ENCODE measurements at places on chromosomes 4 and X.

DNA sequence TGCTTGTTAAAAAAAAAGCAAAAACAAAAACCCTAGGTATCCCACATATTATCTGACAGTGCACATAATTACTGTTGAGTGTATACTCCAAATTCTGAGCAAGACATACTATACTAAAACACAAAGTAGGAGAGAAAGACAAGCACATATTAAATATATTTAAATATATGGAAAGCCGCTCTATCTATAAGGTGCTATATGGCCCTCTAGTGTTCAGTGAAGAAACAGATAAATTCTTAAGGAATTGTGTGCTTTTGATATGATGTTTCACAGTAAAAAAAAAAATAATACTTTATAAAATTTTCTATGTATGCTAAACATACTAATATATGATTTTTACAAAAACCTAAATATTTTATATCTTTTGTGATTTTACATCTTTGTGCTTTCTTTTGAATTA lies 137.8 kb downstream of the FBXW7 start:
- DNase-seq = no peak

DNA sequence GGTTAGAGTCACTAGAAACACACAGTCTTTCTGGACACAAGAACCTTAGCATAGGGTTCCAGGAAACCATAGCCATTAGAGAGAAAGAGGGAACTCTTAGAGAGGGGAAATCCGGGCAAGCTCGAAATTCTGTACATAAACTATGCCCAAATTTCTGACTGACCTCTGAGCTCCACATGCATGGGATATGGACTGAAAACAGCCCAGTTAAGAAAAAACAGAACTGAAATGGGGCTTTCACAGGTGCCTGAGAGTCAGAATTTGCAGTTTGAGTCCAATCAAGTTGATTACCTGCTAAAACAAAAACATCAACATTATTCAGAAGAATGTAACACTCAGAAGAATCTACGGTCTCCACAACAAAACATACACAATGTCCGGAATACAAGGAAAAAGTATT lies 13.1 kb downstream of the DCHS2 start:
- DNase-seq = no peak

DNA sequence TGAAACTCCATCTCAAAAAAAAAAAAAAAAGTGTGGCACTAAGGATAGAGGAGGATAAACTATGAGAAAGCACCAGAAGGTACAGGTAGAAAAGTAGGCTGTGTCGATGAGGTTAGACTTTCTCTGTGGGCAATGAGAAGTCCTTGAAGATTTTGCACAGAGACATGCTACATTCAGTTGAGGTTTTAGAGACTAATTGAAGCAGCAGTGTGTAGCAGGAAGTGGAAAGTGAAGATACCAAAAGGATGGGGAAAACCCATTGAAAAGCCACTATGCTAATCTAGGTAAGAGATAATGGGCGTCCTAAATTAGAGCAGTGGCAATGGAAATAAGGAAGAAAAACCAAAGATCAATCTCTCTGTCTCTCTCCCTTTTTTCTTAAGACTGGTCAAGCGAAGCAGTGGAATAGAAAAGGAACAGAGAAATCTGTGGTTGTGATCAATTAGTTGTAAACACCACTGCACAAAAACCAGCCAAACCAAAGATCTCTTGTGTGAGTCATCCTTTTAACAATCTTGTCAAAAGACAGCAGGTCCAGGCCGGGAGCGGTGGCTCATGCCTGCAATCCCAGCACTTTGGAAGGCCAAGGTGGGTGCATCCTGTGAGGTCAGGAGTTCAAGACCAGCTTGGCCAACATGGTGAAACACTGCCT lies 3.5 kb downstream of the SPINK2 start:
- peak; percentile 45 for DNase-seq

GRCh38 chr4:164023214-164023613 lies 528.7 kb downstream of the TMA16 start:
- no peak for DNase-seq

- DNase-seq = no peak
These were observed 92.8 kb upstream of the BMP2K start for GRCh38 chr4:78683352-78683751.

- no peak for DNase-seq
These were observed 7.2 kb downstream of the GTPBP6 start for GRCh38 chrX:311156-312129.

DNA sequence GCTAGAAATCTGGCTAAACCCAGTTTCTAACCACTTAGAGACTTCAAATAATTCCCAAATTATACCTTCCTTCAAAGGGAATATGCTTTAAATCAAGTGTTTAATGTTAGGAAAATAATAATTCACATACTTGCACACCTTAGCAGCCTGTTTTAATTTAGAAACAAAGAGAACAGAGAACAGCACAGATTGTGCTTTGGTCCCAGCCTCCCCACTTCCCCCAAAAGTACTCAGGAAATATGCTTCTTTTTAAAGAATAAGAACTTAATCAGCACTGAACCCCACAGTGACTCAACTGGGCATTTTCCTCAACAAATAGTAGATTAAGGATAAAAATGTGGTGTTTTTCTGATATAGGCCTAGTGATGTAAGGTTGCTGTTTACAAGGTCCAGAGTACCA lies 295.8 kb downstream of the GBA3 start:
- no peak for DNase-seq

GRCh38 chr4:633976-634598 lies 8.7 kb downstream of the PDE6B start:
- no peak for DNase-seq

GRCh38 chr4:102869569-102870197 lies 891 bp downstream of the CISD2 start:
- DNase-seq = no peak

- DNase-seq = peak; percentile 28
These were observed 15.0 kb upstream of the STS start for GRCh38 chrX:7132335-7133049.

DNA sequence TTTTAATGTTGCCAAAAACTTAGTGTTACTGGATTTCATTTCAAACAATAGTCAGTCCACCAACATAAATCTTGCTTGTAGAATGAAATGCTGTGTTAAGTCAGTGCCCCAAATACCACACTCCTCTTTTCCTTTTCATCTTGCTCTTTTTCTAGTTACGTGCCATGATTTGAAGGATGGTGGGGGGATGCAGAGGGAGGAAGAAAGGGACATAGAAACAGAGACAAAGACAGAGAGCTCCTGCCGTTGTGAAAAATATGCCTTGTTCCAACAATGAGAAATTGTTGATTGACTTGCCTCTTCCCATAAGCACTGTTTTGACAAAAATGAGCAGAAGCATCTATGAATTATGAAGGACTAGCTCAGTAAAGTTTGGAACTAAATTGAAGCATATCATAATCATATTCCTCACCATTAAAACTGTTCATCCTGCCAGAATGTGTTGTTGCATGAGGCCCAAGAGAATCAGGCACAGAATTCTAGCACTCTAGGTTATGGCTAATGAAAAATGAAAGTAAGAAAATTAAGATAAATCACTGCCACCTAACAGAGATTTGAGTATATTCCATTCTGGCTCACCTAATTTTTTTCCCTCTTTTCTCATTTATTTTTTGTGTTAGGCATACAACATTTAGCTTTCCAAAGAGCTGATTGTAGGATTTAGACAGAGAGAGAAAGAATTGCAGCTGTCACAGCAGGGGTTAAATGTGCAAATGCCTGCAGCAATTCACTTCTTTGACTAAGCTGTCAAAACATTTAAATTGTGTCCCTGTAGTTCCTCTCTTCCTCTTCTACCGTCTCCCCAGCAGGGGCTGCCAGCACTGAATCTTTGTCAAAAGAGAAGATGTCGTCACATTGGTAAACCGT lies 111.6 kb upstream of the PTPN13 start:
- no peak for DNase-seq

- DNase-seq = no peak
These were observed 39.3 kb upstream of the SLC25A43 start for GRCh38 chrX:119359618-119360382.

DNA sequence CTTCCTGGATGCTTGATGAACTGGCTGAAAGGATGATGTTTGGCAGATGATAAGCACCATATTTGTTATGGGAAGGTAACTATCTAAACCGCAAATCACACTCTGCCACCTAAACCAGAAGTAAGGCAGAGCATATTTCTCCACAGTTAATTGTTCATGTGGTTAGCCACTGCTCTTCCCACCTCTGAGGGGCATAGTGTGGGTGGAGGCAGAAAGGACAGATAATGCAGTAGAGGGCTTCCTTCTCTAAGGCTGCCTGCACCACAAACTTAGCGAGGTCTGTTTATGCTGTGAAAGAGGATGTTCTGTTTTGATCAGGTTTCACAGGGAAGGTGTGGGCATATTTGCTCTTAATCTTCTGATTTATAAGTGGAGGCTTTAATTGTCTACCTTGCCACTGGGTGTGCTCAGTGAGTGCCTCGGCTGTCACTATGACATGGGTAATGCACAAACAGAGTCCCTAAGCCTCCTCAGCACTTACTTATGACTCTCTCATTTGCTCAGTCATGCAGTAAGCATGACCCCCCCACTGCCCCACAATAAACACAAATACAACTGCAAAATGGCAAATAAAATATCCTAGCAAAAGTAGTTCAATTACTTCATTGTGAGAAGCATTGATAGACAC lies 401.0 kb downstream of the TMA16 start:
- no peak for DNase-seq

GRCh38 chr4:76434901-76435527 lies at the start of gene SHROOM3:
SHROOM3 (plus strand) TSS chr4:76435229; CDS start chr4:76436053, 824 bp downstream.
- DNase-seq = no peak

GRCh38 chr4:89161841-89162240 lies 50.5 kb downstream of the TIGD2 start:
- no peak for DNase-seq

- DNase-seq = no peak
These were observed 39.6 kb upstream of the MAGEA4 start for GRCh38 chrX:151873096-151873495.

DNA sequence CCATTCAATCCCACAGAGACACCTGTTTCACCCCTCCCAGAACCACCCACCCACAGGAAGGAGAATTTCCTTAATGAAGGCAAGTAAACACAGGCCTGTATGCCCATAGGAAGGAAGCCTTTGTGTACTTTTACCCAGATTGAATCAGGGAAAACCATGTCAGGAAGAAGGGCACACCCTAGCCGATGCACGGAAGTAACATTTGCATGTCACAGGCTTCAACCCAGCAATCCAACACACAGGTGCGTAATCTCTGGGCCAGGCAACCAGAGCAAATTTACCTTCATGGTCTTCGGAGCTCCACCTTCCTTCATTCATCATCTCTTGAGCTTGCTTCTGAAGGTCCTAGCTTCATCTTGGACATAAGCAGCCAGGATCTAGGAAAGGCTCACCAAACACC lies 206.3 kb downstream of the SHROOM3 start:
- no peak for DNase-seq

DNA sequence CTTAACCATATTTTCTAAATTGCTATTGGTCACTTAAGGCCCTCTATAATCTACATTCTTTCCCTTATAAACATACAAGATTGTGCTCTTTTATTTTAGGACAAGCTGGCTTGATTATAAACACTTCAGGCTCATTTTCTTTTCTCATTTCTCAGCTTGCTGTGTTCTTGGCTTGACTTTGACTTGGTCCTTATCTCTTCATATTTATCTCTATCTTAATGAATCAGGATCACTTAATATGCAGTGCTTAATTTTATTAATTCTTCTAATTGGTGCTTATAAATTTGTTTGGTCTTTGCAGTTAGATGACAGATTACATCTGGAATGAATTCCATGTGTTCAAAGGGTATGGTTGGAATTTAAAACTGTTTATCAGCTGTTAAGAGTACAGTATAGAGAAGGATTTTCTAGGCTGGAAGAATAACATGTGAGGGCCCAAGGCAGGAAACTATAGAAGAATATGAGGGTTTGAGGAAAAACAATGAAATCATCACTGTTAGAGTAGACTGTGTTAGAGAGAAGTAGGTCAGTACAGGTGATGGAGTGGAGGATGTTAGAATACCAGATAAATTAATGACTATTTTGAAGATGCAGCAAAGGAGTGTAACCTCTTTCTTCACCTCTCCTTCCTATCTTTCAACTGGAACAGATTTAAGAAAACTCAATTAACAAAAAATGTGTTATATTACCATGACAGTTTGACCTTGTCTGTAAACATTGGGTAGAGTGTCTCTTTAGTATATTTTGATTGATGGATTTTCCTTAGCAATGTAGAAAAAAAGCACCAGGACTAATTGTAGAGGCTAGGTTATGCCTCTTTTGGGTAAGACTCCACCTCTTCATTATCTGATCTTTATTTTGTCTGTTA lies 169.6 kb downstream of the RAPGEF2 start:
- DNase-seq = no peak

- DNase-seq = no peak
These were observed 98.3 kb upstream of the ATOH1 start for GRCh38 chr4:93730251-93730650.

DNA sequence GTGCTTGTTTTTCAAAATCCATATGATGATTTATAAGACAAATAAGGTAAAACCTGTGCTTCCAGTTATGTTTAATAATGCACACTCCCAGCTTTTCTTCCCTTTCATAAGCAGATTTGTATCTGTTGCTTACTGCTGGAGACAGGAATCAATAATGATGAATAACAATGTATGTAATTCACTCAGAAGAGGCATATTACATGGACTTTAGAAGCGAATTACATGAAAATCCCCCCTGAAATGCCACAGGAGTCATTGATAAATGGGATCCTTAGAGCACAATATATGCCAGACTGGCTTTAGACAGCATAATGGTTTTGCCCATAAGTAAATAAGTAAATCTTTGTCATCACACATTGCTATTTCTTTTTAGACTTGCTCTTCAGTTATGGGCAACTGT lies 892.3 kb downstream of the CCSER1 start:
- DNase-seq = no peak

GRCh38 chr4:20370274-20370673 lies 118.6 kb downstream of the SLIT2 start:
- DNase-seq = no peak

DNA sequence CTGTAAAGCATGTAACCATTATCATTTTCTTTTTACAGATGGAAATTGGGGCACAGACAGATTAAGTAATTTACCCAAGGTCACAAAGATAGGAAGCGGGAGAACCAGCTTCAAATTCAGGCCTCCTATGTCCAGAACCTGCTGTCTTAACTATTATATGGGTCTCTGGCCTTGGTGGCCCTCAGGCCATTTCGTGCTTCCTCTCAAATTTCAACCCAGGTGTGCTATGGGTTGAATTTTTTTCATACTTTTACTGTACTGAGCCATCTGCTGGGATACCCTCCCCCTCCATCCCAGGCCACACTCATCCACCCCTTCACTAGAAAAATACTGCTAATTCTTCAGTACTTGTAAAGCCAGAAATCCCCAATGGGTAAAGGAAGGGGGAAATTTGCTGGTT lies 42.3 kb downstream of the KLF3 start:
- DNase-seq = no peak

DNA sequence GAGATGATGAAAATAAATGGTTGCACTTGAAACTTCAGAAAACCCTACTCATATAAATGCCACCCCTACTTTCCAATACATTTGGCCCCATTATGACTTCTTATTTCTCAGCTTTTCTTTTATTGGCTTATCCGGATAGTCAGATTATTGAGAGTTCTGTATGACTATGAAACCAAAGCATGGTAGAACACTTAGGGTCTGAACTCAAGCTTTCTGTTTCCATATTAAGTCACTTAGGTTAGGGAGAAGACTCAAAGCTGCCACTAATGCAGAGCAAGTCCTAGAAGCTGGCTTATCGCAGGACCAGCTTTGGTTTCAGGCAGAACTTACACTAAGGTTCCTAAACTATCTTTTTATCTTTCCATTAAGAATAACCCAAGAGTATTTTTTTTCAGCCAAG lies 229.9 kb upstream of the CPEB2 start:
- no peak for DNase-seq
